ENCODE measurements at places on chromosomes 16 and 17.

- no peak for DNase-seq
These were observed 43.8 kb downstream of the SHISA6 start for GRCh38 chr17:11284811-11285210.

DNA sequence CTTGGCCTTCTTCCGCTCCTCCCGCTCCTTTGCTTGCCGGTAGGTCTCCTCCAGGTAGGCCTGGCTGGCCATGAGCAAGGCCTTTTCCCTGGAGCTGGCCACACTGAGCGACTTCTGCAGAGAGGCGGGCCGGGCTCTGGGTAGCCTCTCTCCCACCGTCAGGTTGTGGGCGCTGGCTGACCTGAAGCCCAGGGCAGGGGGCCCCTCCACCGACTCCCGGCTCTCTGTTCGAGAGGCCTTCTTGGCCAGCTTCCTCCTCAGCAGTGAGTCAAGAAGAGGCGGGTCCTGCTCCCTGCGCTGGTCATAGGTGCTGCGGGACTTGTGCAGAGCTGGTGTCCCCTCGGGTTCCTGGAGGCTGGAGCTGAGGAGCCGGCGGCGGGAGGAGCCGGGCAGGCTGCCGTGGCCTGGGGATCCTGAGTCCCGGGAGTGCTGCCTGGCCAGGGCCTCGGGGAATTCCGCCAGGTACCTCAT lies 12.8 kb downstream of the GPR179 start:
- no peak for DNase-seq

GRCh38 chr17:58529275-58529674 lies 14.8 kb upstream of the MTMR4 start:
- no peak for DNase-seq

DNA sequence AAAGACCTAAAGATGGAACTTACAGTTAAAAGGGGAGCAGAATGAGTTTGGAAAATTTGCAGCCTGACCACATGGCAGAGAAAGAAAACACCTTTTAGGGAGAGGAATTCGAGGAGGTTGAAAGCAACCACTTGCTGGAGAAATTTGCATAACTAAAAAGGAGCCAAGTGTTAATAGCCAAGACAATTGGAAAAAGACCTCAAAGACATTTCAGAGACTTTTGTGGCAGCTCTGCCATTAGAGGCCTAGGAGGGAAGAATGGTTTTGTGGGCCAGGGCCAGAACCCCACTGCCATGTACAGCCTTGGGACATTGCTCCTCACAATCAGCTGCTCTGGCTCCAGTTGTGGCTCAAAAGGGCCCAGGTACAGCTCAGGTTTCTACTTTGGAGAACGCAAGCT lies 338.5 kb downstream of the UTP18 start:
- DNase-seq: no peak

GRCh38 chr16:13545271-13545670 lies 374.7 kb upstream of the ERCC4 start:
- DNase-seq: no peak

DNA sequence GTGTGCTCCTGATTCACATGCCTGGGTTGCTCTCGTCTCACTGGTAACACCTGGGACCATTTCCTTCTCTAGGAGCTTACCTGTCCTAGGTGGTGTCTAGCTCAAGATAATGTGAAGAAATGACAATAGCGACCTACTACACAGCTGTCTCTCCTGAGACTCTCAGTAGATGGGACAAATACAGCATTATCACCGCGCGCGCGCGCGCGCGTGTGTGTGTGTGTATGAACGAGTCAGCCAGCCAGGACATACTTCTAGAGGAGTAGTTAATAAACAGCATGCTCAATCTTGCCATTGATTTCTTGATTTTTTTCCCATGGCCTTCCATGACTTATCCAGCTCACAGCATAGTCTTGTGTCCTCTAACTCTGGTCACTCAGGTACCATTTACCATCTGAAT lies 268.6 kb downstream of the PHKB start:
- no peak for DNase-seq
